ENCODE measurements at places on chromosomes 7 and 10.
A peak's percentile ranks its signal among the peaks of the same experiment; 100 is the strongest.

- no peak for DNase-seq
These were observed 74.8 kb upstream of the CXCL12 start for GRCh38 chr10:44459671-44460070.

DNA sequence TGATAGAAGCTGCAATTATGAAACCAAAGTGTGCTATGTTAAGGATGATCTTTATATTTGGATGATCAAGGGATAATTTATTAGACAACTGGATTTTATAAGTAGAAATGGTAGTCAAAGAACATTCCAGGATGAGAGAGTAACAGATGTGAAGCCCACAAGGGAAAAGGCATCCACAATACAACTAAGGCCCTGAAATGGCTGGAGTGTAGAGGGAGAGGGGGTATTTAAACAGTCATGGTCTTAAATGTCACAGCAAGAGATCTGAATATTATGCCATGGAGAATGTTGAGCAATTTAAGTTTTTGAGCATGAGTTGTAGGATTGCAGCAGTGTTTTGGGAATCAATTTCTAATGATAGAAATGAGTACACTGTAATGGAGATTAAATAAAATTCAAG lies 282.3 kb upstream of the DKK1 start:
- DNase-seq = no peak

- peak; percentile 73 for DNase-seq
These were observed 73.2 kb downstream of the SPDYE5 start for GRCh38 chr7:75565132-75565837.

DNA sequence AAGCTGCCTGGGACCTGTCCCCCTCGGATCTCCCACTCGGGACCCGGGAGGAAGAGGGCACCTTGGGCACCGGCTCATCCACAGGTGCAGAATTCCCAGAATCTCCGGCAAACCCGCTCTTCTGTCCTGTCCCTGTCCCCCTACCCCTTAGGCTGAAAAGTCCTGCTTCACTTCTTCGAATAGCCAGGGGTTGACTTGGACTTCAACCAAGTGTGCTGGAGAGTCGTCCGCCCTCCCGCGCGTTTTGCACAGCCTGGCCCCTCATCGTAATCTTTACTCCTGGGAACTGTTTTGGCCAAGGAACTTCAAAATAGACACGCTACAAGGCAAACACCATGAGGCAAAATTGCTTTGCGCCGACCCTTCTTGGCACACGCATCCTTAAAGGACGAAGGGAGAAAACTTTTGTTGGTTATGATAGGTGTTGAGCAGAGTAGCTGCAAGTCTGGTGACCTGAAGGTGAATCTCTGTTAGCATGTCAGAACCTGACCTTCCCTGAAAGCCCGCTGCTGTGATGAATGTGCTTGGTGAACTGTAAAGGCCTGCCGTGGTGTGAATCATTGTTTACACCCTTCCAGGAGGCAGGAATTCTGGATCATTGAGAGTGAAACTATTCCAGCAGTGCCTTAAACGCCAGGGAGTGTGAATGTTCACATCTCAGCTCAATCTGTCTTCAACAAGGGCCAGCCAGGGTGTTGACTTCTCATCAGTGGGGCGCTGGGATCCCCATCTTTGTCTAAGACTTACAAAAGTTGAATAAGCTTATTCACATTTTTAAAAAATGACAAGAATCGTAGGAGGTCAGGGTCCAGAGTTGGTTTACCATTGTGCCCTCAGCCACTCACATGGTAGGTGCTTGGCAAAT lies 589 bp upstream of the RAPGEF5 start:
- no peak for DNase-seq

GRCh38 chr10:122441961-122442360 lies 12.5 kb upstream of the ARMS2 start:
- no peak for DNase-seq

DNA sequence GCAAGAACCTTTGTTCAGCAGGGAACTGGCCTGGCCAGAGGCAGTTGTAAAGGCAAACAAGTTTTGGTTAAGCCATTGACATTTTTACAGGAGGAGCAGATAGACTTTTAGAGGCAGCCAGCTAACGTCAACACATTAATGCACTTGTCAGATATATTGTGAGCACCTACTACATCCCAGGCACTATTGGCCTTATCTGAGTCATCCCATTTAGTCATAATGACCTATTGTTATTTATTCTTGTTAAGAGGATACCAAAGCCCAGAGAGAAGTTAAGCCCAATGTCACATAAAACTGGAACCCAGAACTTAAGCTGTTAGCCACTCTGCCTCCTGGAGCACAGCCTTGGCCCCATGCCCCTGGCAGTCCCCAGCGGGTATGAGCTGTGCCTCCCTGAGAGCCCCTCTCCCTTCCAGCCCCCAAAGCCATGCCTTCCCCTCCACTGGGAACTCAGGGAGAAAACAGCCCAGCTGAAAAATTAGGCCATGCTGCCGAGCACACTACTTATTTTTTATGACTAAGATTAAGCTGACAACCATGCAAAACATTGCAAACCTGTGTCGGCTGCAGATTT lies 32.7 kb upstream of the TRIM8 start:
- no peak for DNase-seq

DNA sequence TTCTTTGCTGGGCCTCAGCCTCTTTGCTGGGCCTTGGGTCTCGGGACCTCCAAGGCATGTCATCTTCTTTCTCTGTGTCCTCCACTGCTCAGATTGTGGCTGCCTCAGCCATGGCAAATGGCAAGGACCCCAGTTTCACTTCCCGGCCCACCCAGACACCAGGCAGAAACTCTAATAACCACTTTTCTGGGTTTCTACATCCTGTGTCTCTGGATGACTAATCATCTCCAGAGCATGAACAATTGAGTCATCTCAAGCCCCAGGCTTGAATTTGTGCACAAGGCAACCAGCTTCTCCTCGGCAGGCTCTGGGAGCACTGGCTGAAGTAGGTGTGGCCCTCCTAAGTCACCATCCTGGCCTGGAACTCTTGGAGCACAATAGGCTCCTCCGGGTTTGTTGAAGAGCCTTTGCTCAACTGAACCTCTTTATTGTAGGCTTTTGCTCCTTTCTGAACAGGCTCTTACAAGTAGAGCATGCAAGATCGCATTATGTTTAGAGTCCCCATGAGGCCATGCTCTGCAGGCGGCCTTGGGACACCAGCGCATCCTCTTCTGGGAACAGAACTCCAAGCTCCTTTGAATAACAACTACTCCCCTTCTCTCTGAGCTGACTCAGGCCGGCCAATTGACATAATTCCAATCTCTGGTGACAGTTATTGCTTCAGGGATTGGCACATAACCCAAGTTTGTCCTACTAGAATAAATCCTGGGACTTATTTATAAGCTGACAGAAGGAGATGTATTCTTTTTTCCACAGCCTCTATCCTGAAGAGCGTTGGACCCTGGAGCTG lies 218.1 kb downstream of the WDR11 start:
- no peak for DNase-seq

DNA sequence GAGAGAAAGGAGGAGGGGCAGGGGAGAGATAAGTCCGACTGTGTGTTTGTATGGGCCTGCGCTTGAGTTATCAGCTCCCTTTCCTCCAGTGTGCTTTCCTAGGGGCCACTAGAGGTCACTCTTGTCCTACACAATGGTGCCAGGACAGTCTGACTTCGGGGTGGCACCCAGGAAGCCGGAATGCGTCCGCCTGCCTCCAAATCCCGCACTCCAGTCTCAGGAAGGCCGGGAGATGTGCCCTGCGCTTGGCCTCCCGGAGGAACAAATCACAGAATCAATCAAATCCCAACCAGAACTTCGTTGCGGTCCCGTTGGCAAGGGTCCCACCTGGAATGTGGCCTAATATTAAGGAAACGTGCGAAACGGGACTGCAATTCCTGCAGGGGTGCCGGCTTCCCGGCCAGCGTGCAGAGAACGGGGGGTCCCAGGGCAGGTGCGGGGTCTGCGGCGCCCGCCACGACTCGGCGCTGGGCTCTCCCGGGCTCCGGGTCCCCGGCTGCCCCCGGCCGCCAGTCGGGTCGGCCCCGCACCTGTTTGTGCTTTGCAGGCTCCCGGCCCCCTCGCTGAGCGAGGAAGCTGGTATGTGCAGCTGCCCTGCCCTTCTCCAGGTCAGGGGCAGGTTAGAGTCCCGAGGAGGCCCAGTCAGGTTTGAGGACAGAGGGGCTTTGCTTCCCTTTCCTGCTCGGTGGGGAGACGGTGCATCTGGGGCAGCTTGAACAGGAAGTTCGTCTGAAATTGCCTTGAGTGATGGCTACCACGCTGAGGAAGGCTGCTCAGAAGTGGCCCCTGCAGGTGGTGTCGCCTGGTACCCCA lies 21.0 kb upstream of the HPS1 start:
- DNase-seq = peak; percentile 68

DNA sequence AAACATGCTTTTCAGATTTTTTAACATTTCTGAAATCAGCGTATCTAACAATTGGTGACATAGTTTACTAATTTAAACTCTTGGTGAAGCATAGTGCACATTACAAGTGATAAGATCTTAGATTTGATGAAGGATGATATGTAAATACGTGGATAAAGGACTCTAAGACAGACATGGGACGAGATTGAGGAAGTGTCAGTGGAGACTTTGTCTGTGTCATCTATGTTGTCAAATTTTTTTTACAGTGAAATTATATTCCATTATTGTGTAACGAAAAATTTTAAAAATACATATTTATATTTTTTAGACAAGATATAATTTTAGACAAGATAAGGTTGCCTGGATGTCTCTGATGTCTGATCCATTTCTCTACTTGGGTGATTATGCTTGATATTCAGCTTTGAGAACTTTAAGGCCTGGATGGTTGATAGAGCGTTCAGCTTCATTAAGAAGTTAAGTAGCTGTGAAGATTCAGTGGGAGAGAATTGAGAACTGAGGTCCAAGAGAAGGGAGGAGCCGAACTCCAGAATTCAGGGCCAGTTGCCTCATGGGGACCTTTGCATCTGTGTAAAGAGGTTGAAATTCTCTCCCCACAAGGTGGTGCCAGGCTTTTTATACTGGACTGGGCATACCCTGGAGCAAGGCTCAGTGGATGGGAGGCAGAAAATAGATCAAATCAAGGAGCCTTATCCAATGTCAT lies 62.7 kb downstream of the KAT6B start:
- DNase-seq = no peak

DNA sequence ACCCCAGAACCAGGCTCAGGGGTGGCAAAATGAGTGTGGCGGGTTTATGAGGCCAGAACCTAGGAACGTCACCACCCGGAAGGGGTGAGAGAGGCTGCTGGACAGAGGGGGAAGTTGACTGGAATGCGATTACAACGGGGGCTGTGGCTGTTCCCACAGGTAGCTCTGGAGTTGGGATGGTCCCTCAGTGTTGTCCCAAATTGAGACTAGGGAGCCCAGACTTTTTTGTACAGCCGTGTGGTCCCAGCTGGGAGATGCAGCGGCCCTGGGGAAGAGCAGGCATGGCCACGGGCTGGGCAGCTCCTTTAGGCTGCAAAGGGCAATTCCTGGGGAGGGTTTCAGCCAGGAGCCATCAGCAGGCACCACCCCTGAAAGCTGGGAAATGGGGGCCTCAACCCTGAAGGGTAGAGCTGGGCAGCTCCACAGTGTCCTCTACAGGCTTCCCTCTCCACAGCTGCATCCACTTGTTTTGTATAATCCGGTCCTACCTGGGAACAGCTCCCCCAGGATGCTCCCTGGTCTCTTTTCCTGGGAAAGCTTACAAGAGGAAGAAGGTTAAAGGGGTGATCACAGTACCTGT lies 11.0 kb upstream of the GDF10 start:
- no peak for DNase-seq

- peak; percentile 47 for DNase-seq
These were observed 401.9 kb downstream of the TNS3 start for GRCh38 chr7:47179812-47180515.

DNA sequence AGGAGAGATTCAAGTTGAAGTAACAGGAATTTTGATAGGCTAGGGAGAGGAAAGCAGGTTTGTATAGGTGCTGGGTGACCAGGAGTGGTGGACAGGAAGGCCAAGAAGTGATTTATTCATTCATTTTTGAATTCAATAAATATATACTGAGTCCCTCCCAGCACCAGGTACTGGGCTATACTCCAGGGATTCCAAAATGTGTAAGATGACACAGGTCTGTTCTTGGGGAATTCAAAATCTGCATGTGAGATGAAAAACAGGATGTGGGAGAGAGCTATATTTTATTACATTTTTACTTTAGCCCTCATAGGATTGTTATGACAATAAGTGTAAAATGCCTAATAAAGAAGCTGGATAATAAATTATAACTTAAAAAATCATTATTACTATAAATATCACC lies 134.9 kb downstream of the ANK3 start:
- DNase-seq = no peak

- peak; percentile 18 for DNase-seq
These were observed 23.9 kb downstream of the UPF2 start for GRCh38 chr10:12018438-12019282.

GRCh38 chr7:149102666-149103065 lies 12.1 kb upstream of the ZNF786 start:
- no peak for DNase-seq

DNA sequence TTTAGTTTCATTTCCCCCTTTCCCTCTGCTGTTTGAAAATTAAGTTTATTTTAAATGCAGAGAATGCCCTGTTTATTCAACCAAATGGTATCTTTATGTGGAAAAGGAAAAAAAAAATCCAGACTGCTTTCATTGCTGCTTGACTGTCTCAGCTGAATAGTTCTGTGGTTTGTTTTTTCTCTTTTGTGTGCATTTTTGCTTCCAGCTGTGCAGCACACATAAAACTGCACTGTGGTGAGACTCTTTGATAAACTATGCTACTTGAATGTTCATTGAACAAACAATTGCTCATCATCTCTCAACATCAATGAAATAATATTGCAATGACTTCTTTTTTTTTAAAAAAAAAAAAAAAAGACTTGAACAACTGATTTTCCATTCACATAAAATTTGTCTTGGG lies 78.6 kb upstream of the GLI3 start:
- peak; percentile 53 for DNase-seq

DNA sequence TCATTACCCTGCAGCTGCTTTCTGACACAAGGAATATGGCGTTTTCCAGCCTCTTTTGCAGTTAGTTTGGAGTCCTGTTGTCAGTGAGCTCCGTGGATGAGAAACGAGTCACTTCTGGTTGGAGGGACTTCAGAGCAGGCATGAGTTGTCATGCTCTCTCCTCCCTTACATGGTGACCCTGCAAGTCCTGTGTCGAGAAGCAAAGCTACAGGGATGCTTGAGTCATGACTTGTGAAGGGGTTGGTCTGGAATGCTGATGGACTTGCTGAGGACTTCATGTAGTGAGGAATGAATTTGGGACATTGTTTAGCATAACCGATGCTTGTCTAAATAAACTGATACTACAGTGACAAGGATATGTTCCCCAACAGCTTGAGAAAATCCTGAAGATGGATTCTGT lies 108.8 kb downstream of the ADCYAP1R1 start:
- no peak for DNase-seq

GRCh38 chr7:49623943-49624342 lies 149.5 kb upstream of the VWC2 start:
- no peak for DNase-seq

GRCh38 chr7:64046041-64046389 lies 781 bp downstream of the ZNF727 start:
- DNase-seq = no peak

Measured in fibroblast of skin of left biceps (primary cell).